Activated CD8-positive, alpha-beta memory T cell treated with anti-CD3 and anti-CD28 coated beads for 1 hour (primary cell): ENCODE measurements at places on chromosomes 12 and 14.

DNA sequence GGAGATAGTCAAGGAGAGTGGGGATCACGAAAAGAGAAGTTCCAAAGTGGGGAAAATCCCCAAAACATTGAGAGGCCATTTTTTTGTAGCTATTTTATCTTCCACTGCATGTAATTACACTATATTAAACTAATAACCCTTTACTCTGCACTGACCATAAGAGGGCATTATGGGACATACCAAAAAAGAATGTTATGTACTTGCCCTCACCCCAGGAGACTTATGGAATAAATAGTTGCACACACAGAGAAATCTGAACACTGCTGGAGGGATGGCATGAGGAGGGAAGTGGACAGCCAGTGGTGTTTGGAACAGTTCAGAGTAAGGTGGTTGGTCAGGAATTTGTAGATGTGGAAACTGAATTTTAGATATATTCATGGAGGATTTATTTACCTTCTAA lies 422.9 kb downstream of the SNAPC1 start:
- DNase-seq: no peak

GRCh38 chr12:96719660-96720362 lies 187.2 kb upstream of the NEDD1 start:
- no peak for DNase-seq

- no peak for DNase-seq
Measured at GRCh38 chr14:99423434-99423833, 57.2 kb downstream of the SETD3 start.

DNA sequence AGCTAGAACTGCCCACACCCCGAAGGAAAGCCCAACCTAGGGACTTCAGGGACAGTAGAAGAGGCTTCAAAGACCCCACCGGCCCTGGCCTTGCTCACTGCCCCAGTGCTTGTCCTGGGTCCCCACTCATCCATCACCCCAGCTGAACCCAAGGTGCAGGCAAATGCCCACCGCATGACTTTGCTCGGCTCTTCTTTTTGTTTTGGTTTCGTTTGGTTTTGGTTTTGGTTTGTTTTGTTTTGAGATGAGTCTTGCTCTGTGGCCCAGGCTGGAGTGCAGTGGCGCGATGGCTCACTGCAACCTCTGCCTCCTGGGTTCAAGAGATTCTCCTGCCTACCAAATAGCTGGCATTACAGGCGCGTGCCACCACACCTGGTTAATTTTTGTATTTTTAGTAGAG lies 9.0 kb downstream of the CCDC85C start:
- no peak for DNase-seq

DNA sequence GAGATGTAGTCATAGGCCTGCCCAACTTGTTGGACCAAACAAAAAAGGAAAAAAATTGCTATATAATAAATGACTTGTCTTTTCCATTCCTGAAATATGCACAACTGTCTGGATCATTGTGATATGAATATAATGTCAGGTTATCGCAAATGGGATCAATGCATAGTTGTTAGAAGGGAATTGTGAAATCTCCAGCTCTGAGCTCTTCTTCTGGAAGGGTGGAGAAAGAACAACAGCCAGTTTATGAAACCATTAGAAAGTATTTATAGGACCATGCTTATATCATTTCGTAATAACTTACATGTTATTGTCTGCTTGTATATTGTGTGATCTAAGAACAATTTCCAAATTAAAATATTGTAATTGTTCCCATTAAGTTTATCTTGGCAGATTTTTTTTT lies 35.7 kb upstream of the HIF1A start:
- no peak for DNase-seq

GRCh38 chr12:117182866-117183265 lies 7.4 kb downstream of the FBXO21 start:
- no peak for DNase-seq
